ENCODE measurements at places on chromosomes 12 and 14.

GRCh38 chr12:40232602-40233001 is 7.8 kb downstream of the LRRK2 start:
- DNase-seq = no peak

GRCh38 chr14:89466944-89467343 is 49.9 kb upstream of the FOXN3 start:
- no peak for DNase-seq

GRCh38 chr14:84237881-84238280 is 1292.1 kb upstream of the FLRT2 start:
- no peak for DNase-seq

GRCh38 chr12:88566430-88566829 is 13.8 kb downstream of the KITLG start:
- DNase-seq = no peak

DNA sequence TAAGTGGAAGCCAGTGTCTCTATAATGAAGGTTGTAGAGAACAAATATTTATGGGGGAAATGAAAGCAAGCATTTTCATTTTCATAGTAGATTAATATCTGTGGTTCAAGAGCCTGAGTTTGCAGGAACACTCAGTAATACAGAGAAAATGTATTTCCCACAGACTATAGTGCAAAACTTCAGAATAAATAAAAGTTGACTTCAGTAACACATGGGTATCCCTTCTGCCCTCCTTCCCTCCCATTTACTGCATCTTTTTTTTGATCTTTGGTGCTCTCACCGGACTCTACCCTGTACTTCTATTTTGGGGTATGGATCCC is 75.3 kb upstream of the AMN1 start:
- no peak for DNase-seq

DNA sequence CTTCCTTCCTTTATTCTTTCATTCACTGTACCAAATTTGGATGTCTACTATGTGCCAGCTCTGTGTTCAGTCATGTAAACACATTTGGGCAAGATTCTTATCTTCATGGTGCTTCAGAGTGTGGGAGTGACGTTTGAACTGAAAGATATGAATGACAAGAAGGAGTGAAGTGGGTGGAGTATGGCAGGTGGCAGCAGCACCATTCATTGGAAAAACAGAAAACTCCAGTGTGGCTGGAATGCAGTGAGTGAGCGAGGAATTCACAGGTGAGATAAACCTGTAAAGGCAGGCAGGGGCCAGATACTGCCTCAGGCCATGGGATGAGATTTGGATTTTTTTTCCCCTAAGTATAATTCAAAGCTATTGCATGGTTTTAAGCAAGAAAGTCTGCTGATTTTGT is 140.7 kb upstream of the CCDC198 start:
- no peak for DNase-seq

- no peak for DNase-seq
These were observed 65.1 kb downstream of the SIX6 start for GRCh38 chr14:60573943-60574495.

Measured in iPS DF 6.9 (cell line).